ENCODE measurements at places on chromosomes 3 and 15.

- no peak for DNase-seq
These were observed 341.4 kb downstream of the NAALADL2 start for GRCh38 chr3:175200391-175201095.

DNA sequence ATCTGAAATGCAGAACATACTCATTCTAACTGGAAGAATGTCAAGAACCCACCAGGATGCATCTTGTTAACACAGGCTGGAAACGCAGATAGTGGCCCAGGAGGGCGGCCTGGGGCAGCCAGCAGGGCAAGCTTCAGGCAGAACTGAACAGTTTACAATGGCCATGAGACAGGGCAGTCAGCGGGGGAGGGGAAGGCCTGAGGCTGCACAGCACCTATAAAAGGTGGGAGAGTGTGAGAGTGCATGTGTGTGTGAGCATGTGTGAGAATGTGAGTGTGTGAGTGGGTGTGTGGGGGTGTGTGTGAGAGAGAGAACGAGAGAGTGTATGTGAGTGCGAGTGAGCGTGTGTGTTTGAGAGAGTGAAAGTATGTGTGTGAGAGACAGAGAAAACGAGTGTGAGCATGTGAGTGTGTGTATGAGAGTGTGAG lies 26.8 kb upstream of the SLCO2A1 start:
- DNase-seq = no peak

DNA sequence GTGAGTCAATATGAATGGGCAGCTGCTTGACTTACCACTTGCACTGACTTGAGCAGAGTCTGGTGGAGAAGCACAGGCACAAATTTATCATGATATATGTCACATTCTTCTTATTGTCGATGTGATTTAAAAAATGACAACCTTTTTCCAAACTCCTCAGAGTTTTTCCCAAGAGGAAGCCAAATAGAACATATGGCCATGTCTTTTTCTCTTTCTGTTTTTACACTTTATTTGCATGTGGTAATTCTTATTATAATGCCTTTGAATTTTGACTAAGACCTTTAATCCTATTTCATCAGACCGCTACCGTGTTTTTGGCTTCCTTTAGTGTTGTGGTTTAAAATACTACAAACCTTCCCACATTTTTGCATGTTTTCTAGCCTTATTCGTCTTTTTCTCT lies 666.2 kb downstream of the PDCD6IP start:
- no peak for DNase-seq

DNA sequence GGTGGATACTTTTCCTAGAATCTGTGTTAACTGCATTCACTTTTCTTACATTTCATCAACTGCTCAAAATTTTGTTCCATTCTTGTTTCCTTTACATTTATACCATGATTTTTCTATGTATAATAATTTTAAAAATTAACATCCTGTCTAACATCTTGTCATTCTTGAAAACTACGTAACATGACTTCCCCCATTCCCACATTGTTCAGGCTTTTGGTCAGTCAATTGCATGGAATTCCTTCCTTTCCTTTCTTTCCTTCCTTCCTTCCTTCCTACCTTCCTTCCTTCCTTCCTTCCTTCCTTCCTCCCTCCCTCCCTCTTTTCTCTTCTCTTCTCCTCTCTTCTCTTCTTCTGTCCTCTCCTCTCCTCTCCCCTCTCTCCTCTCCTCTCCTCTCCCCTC lies 220.7 kb upstream of the TP63 start:
- DNase-seq = no peak

- no peak for DNase-seq
These were observed 1.1 kb downstream of the CASR start for GRCh38 chr3:122184591-122184929.

DNA sequence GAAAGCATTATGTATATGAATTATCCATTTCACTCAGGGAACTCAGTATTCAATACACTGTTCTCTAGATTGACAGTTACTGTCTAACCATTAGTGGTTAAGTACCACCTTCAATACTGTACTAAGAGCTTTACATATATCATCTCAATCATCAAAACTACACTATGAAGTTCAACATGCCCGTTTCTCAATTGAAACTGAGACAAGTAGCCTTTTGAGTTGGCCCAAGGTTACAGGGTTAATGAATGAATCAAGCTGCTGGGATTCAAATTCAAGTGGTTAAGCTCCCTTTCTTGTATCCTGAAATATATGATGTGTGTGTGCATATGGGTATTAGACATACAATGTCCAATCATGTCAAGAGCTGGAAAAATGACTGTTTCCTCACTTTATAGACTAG lies 5.8 kb downstream of the TASOR start:
- DNase-seq = no peak

DNA sequence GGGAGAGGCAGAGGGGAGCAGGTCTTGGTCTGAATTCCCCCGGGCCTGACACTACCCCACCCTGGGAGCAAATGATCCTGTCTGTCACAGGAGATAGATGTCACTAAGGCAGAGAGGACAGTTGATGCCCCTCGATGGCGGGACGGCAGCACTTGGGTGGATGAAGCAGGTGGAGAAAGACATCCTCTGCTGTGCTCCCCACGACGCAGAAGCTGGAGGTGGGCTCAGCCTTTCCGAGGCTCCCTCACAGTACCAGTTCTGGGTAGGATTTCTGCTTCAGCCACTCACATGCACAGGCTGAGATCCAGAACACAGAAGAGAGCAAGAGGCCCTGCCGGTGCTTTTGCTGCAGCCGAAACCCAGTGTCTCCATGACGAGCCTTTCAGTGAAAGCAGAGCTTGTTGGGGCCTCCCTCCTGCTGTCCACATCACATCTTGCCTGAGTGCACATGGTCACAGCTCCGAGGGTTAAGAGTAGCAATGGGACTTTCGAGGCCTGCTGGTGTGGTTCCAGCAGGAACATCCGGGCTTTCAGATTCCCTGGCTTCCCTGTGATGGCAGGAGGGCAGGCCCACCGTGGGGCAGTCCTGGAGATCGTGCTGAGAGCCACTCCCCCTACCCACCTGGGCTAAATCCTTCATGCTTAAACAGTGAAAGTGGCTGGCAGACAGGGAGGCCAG lies 107.3 kb upstream of the PRR20G start:
- DNase-seq = no peak

DNA sequence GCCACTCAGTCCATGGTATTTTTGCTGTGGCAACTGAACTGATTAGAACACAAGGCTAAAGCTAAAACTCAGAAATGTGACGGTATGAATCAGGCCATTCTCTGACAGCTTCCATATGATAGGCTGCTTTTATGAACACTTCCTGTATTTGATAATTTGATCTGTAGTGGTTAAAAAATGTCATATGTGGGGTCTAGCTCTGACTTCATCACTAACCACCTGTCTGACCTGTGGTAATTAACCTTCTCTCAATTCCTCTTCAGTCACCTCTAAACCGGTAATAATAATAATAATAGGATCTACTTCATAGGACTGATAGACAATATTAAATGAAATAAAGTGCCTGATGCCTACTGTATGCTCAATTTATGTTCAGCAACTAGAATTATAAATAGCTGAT lies 223.2 kb downstream of the MBNL1 start:
- no peak for DNase-seq

Measured in hippocampal formation (tissue), 2 donors.